ENCODE measurements at places on chromosomes 3 and 15. TPM values are rescaled to one million over a fixed set of nuclear protein-coding genes. Genes with fewer than 3 reads are reported as not detected.

The LARP6 gene
- total RNA-seq: not detected

The STAC gene
- not detected for total RNA-seq

The LDHAL6B gene
- total RNA-seq: not detected

The CHDH gene
- total RNA-seq: 0.53 TPM

The STARD9 gene
- total RNA-seq: 20.8 TPM

The GOLGA8H gene
- not detected for total RNA-seq

The RFTN1 gene
- total RNA-seq: 78.0 TPM

The FOXB1 gene
- 2.8 TPM for total RNA-seq

The NR1D2 gene
- 3.8 TPM for total RNA-seq

The PDZRN3 gene
- not detected for total RNA-seq

All from activated CD8-positive, alpha-beta memory T cell treated with anti-CD3 and anti-CD28 coated beads, Interleukin-2, amount 10 ng/mL, durations not matched to agents 7 days and 5 days (primary cell).